CD4-positive, CD25-positive, alpha-beta regulatory T cell (primary cell): ENCODE measurements at places on chromosomes 7 and 10.

- H3K27ac ChIP-seq: no peak overlapping the region
- no peaks in the 10 kb centered on the region for H3K27me3 ChIP-seq
- no peak overlapping the region for H3K4me3 ChIP-seq
- DNase-seq: no peak
- H3K4me1 ChIP-seq: no peaks in the 10 kb centered on the region
- no peaks in the 10 kb centered on the region for H3K36me3 ChIP-seq
Measured at GRCh38 chr7:91465595-91466061, 201.4 kb downstream of the FZD1 start.

GRCh38 chr10:13860886-13861285 lies 274.1 kb downstream of the PRPF18 start:
- DNase-seq: no peak
- no peaks in the 10 kb centered on the region for H3K27me3 ChIP-seq
- no peaks in the 10 kb centered on the region for H3K36me3 ChIP-seq
- H3K27ac ChIP-seq: no peak overlapping the region

DNA sequence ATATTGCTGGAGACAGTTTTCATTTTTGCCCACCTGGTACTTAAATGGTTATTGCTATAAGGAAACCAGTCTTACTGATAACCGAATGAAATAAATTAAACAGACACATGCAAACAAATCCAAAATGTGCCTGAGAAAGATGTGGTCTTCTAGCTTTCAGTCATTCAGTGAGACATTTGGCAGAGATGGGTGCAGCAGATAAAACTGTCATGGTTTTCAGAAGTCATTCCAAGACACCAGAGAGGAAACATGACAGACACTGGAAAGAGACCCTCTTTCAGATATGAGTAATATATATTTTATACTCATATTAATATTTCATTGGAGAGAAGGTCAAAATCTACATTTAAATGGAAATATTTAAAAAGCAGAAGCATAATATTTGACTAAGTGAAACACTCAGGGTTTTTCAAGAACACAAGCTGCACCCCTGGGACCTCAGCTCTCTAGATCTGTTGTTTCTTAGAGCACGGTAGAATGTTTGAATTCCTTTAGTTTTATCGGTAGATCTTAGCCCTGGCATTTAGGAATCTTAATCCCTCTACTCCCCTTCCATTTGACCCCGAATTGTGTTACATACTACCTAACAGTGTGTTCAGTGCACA lies 246.1 kb downstream of the AUTS2 start:
- no peak for DNase-seq
- H3K4me1 ChIP-seq: no peaks in the 10 kb centered on the region
- no peak overlapping the region for H3K4me3 ChIP-seq

GRCh38 chr7:93883078-93883916 lies 7.3 kb downstream of the TFPI2 start:
- no peaks in the 10 kb centered on the region for H3K4me1 ChIP-seq
- no peaks in the 10 kb centered on the region for H3K36me3 ChIP-seq
- H3K27ac ChIP-seq: no peak overlapping the region
- H3K4me3 ChIP-seq: no peak overlapping the region
- no peak for DNase-seq
- no peaks in the 10 kb centered on the region for H3K27me3 ChIP-seq

- no peak overlapping the region for H3K27ac ChIP-seq
- no peaks in the 10 kb centered on the region for H3K4me1 ChIP-seq
- H3K4me3 ChIP-seq: no peak overlapping the region
Measured at GRCh38 chr7:114723308-114723707, 198.6 kb upstream of the MDFIC start.

GRCh38 chr10:123901621-123902020 lies 10.0 kb upstream of the CPXM2 start:
- no peak for DNase-seq
- H3K27ac ChIP-seq: no peak overlapping the region
- H3K36me3 ChIP-seq: no peaks in the 10 kb centered on the region

GRCh38 chr10:114684822-114685209 lies 26.7 kb upstream of the ABLIM1 start:
- no peak for DNase-seq
- no peaks in the 10 kb centered on the region for H3K4me1 ChIP-seq
- no peak overlapping the region for H3K27ac ChIP-seq
- H3K27me3 ChIP-seq: no peaks in the 10 kb centered on the region

DNA sequence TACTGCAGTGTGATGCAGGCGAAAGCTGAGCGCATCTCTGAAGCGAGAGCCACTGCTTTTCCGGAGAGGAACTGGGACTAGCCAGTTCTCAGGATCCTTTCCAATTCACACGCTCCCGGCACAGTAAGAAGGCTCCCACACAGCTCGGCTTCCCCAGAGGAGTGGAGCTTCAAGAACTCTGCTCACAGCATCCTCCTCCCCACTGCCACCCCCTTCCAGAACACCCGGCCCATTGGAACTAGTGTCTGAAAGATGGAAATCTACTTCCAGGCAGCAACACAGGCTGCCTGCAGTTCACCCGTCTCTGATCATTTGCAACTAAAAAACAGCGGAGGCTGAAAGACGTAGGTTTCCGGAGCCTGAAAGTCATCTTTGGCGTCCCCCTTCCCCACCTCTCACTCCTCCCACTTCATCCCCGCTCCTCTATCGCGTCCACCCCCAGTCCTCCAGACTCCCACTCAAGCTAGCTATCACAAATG lies at the start of gene DGKB:
Gene DGKB, minus strand, starts transcription at position 163 of the 479 bp plus-strand sequence.
- H3K4me1 ChIP-seq: no peaks in the 10 kb centered on the region
- H3K4me3 ChIP-seq: no peak within 1 kb of the TSS
- H3K36me3 ChIP-seq: no peaks in the 10 kb centered on the region
- no peak for DNase-seq
- no peak within 1 kb of the TSS for H3K27ac ChIP-seq

GRCh38 chr10:16746856-16747255 lies 70.4 kb downstream of the RSU1 start:
- no peaks in the 10 kb centered on the region for H3K27me3 ChIP-seq
- peaks cover 50% of the 10 kb centered on the region for H3K36me3 ChIP-seq
- H3K4me1 ChIP-seq: no peaks in the 10 kb centered on the region
- no peak for DNase-seq

GRCh38 chr10:28677888-28678686 lies 766 bp downstream of the BAMBI start:
- peak overlapping the region; percentile 78 for H3K4me3 ChIP-seq
- H3K27ac ChIP-seq: no peak overlapping the region
- H3K27me3 ChIP-seq: peaks cover 51% of the 10 kb centered on the region
- peaks cover 32% of the 10 kb centered on the region for H3K4me1 ChIP-seq
- peak; percentile 26 for DNase-seq
- H3K36me3 ChIP-seq: no peaks in the 10 kb centered on the region

DNA sequence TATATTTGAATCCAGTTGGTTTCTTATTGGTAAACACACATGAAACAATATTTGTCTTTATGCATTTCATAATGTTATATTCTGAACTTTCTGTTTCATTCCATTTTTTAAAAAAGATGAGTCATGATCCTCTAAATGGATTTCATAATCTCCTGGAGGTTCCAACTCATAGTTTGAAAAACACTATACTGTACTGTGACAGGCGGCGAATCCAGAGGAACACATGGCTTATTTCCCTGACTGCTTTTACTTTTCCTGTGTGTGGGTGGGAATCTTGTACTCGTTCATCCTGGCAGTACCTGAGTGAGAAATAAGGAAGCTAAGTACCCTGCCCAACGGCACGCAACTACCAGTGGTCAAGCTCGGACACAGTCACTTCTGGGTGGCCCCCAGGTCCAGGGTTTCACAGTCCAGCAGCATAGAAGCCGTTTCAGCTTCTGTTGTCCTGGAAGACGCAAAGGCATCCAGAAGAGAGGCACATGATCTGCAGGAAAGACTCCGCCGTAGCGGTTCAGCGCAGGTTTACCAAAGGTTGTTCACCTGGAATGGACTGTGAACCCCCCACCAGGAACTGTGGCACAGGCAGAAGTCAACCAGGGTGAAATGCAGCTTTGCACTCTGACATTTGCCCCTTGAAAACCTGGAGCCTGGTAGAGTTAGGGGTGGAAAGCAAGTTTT lies 117.7 kb downstream of the CCNY start:
- H3K36me3 ChIP-seq: no peaks in the 10 kb centered on the region
- H3K27me3 ChIP-seq: no peaks in the 10 kb centered on the region
- H3K27ac ChIP-seq: no peak overlapping the region
- peaks cover 39% of the 10 kb centered on the region for H3K4me1 ChIP-seq
